Activated naive CD4-positive, alpha-beta T cell treated with Interleukin-2 at 50 U/mL for 16 hours (primary cell): ENCODE measurements at places on chromosomes 7 and 10.

GRCh38 chr7:101950450-101951119, 133.2 kb downstream of the CUX1 start:
- no peak for DNase-seq

DNA sequence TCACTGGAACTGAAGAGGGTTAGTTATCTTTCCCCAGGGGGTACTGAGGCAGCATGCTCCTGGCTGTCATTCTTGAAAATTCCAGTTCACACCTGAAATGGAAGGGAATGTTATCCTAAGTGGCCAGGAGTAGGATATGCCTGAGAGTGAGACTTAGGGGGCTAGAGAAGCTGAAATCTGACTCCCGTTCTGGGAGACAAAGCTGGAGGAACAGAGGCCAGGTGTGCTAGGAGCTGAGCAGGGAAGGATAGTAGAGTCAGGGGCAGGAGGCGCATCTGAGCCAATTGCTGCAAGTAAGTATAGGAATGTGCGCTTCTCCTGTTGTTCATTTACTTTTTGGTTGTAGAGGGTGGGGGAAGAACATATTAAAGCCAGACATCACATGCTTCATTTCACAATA, 58.1 kb upstream of the KIAA1217 start:
- DNase-seq: no peak

- no peak for DNase-seq
Observed at GRCh38 chr7:114173170-114173890, 241.3 kb upstream of the FOXP2 start.

DNA sequence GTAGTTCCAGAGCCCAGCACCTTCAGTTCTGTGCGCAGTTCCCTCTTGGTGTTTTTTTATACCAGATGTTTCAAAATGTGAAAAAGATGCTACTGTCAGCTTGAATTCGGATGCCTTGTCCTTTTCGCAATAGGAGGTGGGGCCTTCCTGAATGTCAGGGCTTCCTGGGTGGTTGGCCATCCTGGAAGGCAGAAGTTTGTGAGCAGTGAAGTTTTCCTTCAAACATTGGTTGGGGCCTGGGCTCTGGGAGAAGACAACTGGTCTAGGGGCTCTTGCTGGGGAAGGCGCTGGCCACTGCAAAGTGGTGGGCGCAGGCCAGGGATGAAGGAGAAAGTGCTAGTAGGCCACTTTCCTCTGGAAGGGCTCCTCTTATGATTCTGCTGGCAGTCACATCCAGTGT, 56.8 kb upstream of the JAZF1 start:
- DNase-seq: no peak

GRCh38 chr10:83075016-83075814, 1064.1 kb upstream of the GHITM start:
- DNase-seq: no peak

GRCh38 chr7:94374721-94375566, 19.8 kb upstream of the COL1A2 start:
- no peak for DNase-seq

- DNase-seq: no peak
Observed at GRCh38 chr10:58404001-58404400, 18.8 kb downstream of the TFAM start.

- no peak for DNase-seq
Observed at GRCh38 chr7:18860221-18860620, 257.2 kb downstream of the TWIST1 start.

DNA sequence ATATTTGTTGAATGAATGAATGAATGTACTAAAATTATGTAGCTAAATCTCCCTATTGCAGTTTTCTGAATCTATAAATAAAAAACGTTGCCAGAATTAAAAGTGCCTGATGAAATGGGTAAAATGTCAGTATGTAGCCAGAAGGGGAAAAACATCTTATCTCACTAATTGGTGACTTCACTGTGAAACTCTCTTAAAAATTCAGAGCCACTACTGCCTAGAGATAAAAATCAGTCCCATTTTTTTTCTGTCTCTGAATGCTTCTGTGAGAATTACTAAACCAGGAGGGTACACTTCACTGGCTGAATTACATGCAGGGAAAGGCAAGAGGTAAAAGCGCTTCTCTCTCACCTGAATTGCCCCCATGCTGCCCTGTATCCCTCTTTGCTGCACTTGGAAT, 69.6 kb upstream of the HPS1 start:
- DNase-seq: no peak

GRCh38 chr10:115050375-115051010, 42.7 kb upstream of the ATRNL1 start:
- DNase-seq: no peak

GRCh38 chr10:43211431-43212042, 55.3 kb downstream of the RASGEF1A start:
- no peak for DNase-seq

- DNase-seq: no peak
Observed at GRCh38 chr7:36692456-36692855, 31.8 kb downstream of the AOAH start.
